Activated naive CD8-positive, alpha-beta T cell treated with anti-CD3 and anti-CD28 coated beads, Interleukin-2, amount 10 ng/mL, durations not matched to agents 7 days and 5 days (primary cell): ENCODE measurements at places on chromosomes 5 and 9. TPM values are rescaled to one million over a fixed set of nuclear protein-coding genes. Genes with fewer than 3 reads are reported as not detected.

LCN9 gene
- total RNA-seq, result not detected

GRCh38 chr5:124262470-124262869 lies 484.0 kb downstream of the ZNF608 start:
- DNase-seq, result no peak

DCAF12 gene
- 35.8 TPM for total RNA-seq

DND1 gene
- total RNA-seq, result 3.1 TPM

- no peak for DNase-seq
Measured at GRCh38 chr5:141617128-141617527, 1.7 kb downstream of the DIAPH1 start.

DNA sequence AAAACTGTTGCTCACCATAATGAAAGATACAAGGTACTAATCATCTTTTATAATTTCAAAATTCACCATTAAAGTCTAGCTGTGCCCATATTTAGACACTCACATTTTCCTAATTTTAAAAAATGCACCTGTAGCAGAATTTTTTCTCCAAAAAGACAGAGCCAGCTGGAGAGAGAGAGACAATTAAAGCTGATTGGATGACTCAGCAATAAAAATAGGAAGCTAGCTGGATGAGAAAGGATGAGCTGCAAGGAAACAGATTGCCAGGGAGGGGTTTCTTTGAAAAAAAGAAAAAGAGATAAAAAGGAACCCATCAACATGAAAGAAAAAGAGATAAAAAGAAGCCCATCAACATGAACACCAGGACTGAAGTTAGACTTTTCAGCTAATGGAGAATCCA lies 73.8 kb downstream of the HCN1 start:
- no peak for DNase-seq

SPATA31A3 gene
- total RNA-seq, result not detected

GRCh38 chr9:129402371-129402739 lies 218.5 kb downstream of the C9orf50 start:
- DNase-seq, result no peak

CHMP5 gene
- total RNA-seq, result 97.1 TPM

DNA sequence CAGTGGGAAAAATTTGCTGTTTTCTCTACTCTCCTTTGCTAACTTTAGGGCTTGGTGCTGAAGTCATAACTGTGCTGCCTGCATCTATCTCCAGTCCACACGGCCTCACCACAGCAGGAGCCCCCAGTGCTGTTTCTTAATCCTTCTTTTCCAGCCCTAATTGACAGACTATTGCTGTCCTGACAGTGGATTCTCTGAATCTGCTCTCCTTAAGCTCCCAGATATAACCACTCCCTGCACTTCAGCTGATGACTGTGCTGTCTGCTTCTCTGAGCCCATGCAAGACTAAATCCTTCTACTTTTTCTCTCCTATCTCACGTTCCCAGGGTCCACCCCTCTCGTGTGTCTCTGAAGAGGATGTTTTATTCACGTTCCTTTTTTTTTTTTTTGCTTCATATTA lies 19.7 kb upstream of the GRIA1 start:
- DNase-seq, result no peak

DNA sequence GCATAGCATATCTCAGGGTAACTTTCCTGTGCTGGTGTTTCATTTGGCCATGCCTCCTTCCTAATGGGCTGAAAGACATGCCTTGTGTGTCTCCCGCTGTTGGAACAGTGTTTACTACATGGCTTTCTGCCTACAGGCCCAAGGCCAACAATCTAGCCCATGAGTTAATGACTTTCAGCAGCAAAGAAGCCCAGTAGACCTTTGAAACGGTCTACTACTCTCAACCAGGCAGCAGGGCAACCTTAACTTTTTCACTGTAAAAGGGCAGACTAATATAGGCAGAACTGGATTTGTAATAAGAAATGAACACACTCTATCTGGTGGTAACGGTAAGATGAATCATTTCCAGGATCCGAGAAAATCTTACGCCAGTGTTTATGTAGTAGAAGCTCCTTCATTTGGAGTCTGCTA lies 21.0 kb downstream of the C5orf15 start:
- DNase-seq, result no peak

RASEF gene
- not detected for total RNA-seq

GRCh38 chr9:6944093-6944551 lies 186.3 kb downstream of the KDM4C start:
- DNase-seq, result no peak

GRCh38 chr5:92640340-92640739 lies 940.7 kb downstream of the NR2F1-AS1 start:
- no peak for DNase-seq

DNA sequence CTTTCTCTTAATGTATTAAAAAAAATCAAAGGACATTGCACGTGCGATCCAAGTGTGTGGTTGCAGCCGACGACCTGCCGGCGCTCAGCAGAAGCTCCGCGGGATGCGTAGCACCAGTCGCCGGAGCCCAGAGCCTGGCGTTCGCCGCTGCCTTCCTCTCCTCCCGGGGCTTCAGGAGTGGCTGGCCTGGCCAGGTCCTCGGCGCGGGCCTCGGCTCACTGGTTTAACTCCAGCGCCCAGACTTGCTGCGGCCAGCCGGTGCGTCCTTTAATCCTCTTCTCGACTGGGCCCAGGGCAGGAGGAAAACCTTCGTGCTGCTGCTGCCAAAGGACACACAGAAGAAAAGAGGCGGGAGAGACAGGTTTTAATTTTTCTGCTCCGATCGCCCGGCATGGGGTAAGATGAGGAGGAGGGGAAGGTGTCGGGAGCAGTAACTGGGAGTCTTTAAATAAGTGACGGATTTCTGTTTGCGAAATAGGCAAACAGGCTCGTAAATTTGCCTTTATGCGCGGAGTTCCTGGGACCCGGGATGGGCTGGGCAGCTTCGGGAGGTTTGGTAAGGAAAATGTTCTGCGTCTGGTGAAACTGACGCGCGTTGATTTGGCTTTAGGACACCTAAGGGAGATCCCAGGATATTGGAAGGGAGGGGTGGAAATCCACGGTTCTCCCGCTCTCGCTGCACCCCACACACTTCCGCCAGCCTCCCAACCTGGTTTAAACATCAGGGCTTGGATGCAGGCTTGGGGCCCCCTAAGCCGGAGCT lies 2.3 kb downstream of the HAND1 start:
- DNase-seq, result peak; percentile 46

ADRA1B gene
- total RNA-seq, result not detected

GRCh38 chr9:4126184-4126865 lies 173.5 kb downstream of the GLIS3 start:
- no peak for DNase-seq

DNA sequence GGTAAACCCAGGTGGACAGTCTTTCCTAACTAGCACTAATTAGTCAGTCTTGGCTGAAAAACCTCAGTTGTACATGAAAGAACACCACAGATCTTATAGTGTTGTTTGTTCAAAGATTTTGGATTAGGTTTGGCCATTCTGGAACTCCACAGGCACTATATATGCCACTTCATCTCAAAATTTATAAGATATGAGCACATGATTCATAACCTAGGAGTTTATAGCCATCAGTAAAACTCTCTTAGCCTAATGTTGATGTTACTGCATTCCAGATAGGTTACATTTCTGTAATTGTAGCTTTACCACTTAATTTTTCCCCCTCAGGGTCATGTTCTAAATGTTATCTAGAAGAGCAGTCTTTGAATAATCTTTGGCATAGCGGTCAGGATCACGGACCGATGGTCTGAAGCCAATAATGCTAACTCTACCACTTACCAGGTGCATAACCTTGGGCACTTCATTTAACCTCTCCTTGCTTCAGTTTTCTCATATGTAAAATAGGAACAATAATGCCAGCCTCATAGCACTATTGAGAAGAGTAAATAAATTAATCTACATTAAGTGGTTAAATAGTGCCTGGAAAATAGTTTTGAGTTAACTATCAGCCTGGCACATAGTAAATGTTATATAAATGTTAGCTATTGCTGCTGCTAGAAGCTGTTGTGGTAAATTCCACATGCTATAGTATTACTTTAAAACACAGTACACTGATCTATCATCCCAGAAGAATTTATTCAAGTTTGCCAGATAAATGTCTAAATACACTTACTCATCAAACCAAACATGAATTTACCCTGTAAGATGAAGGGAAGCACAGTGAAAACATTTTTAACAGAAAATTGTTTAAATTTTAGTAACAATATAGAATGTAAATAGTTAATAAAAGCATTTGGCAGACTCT lies 743.9 kb downstream of the NR2F1-AS1 start:
- no peak for DNase-seq

- DNase-seq, result no peak
Measured at GRCh38 chr5:150487199-150488061, 20.5 kb upstream of the NDST1 start.

GRCh38 chr5:53825926-53826325 lies 265.5 kb downstream of the NDUFS4 start:
- no peak for DNase-seq

- DNase-seq, result no peak
Measured at GRCh38 chr9:121735793-121736770, 84.6 kb downstream of the DAB2IP start.
